ENCODE measurements at places on chromosomes 3 and 15. TPM values are rescaled to one million over a fixed set of nuclear protein-coding genes. Genes with fewer than 3 reads are reported as not detected.

NEK10 gene
- 0.36 TPM for total RNA-seq

CCDC9B gene
- 1.6 TPM for total RNA-seq

DISP2 gene
- 0.02 TPM for total RNA-seq

DNA sequence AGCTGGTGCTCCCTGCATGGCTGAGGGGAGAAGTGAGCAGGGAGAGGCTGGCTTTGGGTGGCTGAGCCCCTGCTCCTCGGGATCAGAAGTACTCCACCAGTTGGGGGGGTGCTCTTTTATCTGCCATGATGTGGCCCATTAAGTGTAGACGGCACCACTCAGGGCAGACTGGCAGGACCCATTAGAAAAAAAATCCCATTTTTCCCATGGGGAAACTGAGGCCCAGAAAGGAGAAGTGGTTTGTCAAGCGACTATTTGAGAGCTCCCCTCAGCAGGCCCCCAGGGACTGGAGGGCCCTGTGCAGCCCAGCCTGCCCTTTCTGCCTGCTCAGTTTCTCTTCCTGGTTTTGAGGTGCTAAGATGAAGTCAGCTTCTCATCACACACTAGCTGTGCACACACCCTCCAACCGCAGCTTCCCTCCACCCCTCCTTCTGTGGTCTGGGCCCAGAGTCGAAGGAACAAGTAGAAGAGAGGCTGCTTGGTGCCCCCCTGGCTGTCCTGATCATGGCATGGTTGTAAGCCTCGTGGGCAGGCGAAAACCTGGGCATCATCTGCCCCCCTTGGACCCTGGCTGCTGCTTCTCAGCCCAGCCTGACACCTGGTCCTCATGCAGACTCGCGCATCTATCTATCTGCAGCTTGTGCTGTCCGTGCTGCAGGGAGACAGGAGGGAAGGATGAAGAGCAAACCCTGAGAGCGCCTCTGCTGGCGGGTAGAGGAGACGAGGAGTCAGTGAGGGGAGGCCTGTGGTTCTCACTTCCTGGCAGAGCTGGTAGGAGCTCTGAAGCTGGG, 5.6 kb downstream of the CSK start:
- peak overlapping the region; percentile 90 for H3K4me3 ChIP-seq
- peak; percentile 97 for DNase-seq
- peak overlapping the region; percentile 99 for H3K27ac ChIP-seq
- peaks cover 69% of the 10 kb centered on the region for H3K36me3 ChIP-seq
- H3K4me1 ChIP-seq, result peaks cover 53% of the 10 kb centered on the region
- H3K27me3 ChIP-seq, result no peaks in the 10 kb centered on the region

- peak; percentile 67 for DNase-seq
- peak overlapping the region; percentile 39 for H3K4me3 ChIP-seq
These were observed 158.3 kb downstream of the SLCO3A1 start for GRCh38 chr15:92011611-92012367.

GRCh38 chr3:11624161-11624560, 19.6 kb downstream of the VGLL4 start:
- DNase-seq, result peak; percentile 89
- peaks cover 3% of the 10 kb centered on the region for H3K36me3 ChIP-seq
- H3K4me1 ChIP-seq, result peaks cover 68% of the 10 kb centered on the region
- H3K4me3 ChIP-seq, result peak overlapping the region; percentile 35
- peaks cover 1% of the 10 kb centered on the region for H3K27me3 ChIP-seq
- H3K27ac ChIP-seq, result peak overlapping the region; percentile 46
